ENCODE measurements at places on chromosomes 2 and 18.
A peak's percentile ranks its signal among the peaks of the same experiment; 100 is the strongest.

DNA sequence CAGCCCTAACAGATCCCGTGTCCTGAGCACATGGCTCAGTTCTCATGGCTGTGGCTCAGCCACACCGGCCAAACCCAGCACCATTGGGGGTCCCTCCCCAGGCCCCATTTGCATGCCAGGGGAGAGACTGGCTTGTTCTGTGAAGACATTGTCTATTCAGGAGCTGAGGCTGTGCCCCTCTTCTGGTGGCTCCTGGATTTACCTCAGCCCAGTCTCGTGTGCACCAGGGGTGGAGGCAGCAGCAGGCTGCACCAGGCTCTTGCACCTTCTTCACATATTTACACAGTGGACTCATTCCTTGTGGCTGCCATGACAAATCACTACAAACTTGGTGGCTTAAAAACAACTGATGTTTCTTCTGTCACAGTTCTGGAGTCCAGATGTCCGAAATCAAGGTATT is 92.4 kb upstream of the ITGA6 start:
- no peak for DNase-seq

DNA sequence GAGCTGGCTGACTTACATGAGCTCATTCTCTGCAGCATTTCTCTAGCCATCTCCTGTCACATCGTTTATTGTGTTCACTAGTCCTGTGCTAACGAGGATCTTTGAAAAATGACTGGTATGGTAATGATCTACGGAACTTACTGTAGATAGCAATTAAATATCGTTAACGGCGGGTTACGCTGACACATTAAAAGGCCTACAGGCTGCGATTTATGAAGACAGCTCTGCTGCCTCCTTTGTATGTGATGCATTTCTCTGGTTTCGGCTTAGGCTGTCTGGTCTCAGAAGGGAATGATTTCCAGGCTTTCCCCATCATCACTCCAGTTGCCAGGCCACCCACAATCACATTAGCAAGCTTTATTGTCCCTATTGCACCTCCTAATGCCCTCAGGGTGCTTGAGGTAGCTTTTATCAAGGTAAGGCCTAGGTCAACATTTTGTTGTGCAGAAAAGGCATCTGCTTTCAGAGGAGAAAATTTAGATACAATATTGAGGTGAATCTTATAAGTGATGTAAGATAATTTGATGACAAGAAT is 284.4 kb downstream of the SOX11 start:
- no peak for DNase-seq

GRCh38 chr18:62716619-62717168 is 1.4 kb downstream of the PHLPP1 start:
- no peak for DNase-seq

- no peak for DNase-seq
Observed at GRCh38 chr2:160278101-160278878, 78.2 kb upstream of the ITGB6 start.

GRCh38 chr18:41262688-41263087 is 692.3 kb upstream of the PIK3C3 start:
- no peak for DNase-seq

DNA sequence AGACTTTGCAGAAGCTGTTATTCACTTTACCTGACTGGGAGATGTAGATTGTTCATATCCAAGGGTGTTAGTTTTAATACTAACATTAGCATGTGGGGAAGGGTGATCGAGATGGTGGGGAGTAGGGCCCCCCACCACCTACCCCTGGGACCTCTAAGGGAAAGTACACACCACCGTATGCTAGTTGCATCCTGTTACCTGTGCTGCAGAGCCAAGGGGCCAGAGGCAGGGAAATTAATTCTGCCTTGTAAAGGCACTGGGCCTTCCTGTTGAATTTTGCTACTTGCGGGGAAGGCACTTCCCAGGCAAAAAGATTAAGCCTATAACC is 9.0 kb downstream of the STEAP3 start:
- DNase-seq: no peak

DNA sequence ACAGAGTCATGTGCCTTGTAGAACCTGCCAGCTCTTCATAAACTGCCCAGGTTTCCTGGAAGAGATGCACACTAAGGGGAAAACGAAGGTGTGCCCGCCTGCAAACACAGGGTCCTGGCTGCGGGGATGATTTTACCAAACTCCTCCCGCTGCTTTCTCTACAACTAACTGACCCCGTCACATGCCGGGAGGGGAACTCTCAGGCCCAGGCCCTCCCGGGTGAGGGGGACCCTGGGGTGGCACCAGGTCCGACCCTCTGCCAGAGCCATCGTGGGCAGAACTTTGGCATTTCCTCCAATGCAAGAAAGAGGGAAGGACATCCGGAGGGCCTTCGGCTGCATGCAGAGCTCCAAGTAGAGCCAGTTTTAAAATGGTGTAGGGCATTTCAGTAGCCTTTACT is 28.6 kb downstream of the CAPN13 start:
- no peak for DNase-seq

DNA sequence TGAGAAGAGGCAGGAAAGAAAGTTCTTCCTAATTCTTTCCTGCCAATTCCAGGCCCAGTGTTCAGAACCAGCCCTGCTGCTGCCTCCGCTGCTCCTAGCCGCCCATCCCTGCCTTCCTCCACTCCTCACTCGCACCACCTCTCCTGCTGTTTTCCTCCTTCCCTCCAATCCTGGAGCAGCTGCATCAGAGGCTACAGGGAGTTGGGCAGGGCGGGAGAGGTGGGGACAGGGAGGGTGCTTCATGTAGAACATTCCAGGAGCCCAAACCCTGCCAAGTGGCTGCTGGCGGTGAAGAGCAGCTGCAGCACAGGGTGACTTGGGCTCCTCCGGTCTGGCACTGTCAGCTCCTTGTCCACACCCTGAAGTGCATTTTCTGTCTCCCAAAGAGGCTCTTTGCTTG is 176.3 kb downstream of the TNS1 start:
- no peak for DNase-seq

DNA sequence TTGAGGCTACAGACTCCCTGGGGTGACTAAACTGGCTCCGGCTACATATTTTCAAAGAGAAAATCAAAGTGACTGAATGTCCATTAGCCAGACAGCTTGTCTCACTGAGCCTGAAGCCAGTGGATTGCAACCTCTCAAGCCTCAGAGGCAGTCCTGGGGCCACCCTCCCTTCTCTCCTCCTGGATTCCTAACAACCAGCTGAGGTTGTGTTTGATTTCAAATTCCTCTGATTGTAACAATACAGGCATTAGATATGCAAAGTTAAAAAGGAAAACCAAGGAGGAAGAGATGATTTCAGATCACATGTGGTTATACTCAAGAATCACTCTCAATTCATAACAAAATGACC is 101.0 kb upstream of the LMAN1 start:
- no peak for DNase-seq

DNA sequence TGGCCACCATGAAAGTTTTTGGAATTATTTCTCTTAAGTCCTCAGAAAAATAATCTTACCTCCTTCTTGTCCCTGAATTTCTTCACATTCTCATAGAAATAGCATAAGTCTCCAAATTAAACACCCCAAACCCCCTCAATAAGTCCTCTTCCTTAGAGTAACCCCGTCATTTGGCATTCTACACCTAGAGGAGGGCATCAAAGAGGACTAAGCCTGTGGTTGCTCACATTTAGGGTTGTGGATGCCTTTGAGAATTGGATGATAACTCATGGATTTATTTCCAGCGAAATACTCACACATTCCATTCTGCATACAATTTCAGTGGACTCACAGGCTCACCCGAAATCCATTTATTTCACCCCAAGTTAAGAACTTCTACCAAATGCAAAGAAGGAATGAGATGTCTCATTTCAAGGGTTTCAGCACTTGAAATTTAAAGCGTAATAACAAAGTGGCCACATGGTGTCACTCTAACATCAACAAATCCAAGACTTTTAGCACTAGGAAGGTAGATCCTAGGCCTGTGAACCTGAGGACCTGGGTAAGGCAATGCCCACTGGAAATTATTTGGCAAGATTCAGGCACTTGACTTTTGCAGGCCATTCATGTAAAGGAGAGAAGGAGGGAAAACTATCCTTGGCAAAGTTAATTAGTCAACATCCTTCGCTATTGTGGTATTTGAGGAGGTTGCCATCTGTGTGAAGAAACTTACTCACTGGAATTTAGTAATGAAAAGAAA is 24.6 kb downstream of the DYTN start:
- no peak for DNase-seq

DNA sequence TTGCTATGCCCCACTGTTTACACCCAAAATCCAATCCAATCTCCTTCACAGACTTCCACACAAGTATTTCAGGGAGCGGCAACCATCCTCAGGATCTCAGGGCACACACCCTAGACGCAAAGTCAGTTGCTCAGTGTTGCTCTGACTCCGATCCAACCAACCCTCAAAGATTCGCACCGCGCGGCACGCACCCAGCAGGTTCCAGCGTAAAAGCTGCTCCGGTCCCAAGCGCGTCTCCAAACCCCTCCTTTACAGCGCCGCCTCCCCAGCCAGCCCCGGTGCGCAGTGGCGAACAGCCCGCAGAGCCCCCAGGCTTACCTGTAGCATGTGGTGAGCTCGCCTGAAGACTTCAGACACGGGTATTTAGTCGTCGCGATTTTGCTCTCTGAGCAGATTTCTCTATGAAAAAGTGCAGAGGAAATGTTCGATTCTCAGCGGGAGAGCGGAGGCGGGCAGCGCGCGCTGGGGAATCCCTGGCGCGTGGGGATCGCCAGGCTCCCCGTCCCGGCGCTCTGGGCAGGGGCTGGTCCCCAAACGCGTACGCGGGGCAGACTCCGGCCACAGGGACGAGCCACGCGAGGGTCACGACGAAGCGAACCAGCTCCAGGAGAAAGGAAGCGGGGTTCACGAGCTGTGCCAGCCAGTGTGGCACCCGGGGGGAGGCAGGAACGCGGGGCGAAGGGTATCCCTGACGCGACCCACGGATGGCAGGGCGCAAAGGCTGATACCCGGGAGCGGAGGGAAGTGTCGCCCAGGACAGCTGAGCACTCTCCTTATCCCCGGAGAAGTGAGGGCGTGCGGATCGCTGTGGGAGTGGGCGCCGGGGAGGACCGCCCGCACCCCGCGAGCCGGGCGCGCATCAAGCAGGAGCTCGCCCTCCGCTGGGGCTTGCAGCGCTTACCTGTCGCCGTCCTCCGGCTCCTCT is 650 bp downstream of the CCBE1 start:
- DNase-seq: no peak

DNA sequence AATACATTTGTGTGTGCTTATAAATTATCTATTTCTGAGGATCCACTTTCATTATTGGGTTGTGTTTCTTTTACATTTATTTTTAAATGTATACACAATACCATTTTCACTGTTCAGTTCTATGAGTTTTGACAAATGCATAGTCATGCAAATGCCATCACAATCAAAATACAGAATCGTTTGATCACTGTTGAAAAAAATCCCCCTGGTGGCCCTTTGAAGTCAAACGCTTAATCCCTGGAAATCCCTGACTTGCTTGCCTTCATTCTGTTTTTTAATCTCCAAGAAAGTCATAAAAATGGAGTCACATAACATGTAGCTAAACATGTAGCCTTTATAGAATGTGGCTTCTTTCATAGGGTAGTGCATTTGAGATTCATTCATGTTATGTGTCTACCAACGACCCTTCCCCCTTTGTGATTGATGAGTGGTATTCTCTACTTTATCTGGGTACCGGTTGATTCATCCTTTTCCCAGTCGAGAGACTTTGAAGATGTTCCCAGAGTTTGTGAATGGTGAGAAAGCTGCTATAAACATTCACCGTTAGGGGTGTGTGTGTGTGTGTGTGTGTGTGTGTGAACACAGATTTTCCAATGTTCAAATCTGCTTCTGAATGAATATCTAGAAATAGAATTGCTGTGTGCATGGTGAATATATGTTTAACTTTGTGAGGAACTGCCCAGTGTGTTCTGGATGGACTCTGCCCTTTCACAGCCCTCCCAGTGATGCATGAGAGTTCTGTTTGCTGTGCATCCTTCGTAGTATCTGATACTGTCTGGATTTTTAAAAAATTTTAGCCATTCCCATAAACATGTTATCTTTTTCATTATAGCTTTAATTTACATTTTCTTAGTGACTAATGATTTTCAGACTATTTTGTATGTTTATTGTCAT is 173.6 kb downstream of the GALR1 start:
- DNase-seq: no peak

DNA sequence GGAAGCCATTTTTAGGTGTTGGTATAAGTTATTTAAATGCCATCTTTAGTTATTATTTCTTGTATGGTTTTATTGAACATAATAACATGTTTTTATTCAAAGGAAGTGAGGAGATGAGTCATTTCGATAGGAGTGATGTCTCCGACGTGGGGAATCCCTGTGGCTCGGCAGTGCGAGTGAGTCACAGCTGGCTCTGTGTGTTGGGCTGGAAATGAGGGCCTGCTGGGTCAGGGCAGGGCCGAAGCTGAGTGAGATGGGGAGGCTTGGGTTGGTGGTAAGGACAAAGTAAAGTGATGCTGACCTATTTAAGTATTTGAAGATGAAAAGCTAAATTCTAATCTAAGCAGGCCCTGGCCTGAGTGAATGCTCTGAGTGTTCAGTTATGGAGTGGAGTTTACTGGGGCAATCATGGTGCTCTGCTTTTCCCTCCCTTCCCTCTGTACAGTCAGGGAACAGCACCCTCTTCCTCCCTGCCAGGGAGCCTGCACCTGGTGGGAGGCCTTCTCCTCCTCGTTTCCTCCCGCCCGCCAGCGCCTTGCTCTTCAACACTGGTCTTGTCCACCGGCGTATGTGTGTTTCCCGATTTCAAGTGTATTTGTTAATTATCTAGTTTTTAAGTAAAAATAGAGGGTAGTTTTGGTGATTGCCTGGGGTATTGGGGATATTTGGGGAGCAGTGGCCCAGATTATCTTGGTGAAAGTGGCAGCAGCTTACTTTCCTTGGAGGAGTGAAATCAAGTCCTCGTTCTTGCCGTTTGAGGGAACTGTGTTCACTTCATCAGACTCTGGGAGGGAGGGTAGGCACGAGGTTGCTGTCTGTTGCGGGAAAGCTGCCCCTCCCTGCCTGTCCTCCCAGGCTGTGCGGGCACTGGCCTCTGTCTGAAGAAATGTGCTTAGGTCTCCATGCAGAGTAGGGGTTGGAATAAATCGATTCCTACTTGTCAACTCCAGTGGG is 157.0 kb downstream of the LDLRAD4 start:
- peak; percentile 55 for DNase-seq

- DNase-seq: no peak
Observed at GRCh38 chr2:204051476-204051875, 114.9 kb downstream of the ICOS start.

- no peak for DNase-seq
Observed at GRCh38 chr2:215758691-215759090, 254.7 kb downstream of the MREG start.

DNA sequence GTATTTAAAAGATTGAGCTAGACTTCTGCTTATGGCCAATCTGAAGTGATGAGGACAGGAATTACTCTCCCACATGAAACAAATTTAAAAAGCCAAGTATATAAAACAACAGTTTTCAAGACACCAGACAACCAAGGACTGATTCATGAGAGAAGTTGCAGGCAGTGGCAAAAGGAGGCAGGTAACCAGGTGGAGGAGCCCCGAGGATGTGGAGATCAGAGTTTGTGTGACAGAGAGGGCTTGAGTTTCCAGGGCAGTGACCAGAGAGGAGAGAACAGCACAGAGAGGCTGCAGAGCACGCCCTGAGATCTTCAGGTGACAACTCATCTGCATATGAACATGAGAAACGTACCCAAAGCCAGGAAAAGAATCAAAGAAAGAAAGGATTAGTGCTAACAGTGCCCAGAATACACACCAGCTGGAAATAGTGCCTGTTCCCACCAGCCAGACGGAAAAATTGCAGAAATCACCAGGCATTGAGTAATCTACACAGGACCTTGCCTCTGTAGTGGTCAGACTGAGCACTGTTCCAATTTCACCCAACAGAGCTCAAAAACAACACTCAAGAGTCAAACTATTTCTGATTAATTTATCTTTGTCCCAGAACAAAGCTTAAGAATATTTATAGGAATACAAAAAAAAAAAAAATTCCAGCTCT is 173.1 kb downstream of the SEPTIN10 start:
- DNase-seq: no peak

Data from stimulated activated CD4-positive, alpha-beta T cell treated with anti-CD3 and anti-CD28 coated beads, Interleukin-1b, Interleukin-23, amount 100 ng/mL, for 1 hour (primary cell).